CD14-positive monocyte (primary cell): ENCODE measurements at places on chromosomes 5 and 9. TPM values are rescaled to one million over a fixed set of nuclear protein-coding genes. Genes with fewer than 3 reads are reported as not detected.

DNA sequence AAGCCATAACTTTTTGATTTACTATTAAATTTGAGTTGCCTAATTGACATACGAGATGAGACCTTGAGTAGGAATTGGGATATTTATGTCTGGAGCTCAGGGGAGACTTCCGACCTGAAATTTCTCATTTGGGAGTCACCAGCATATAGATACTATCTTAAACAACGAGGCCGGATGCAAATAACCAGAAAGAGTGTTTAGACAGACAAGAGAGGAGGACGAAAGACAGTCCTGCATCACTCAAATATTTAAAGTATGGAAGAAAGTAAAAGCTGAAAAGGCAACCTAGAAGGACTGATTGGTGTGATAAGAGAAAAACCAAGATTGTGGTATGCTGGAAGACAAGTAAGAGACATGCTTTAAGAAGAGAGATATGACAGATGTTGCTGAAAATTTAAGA lies 675.0 kb upstream of the NUDT12 start:
- DNase-seq: no peak
- no peak overlapping the region for H3K27ac ChIP-seq
- H3K36me3 ChIP-seq: no peaks in the 10 kb centered on the region
- H3K4me1 ChIP-seq: no peaks in the 10 kb centered on the region
- H3K27me3 ChIP-seq: no peaks in the 10 kb centered on the region

- H3K27ac ChIP-seq: peak overlapping the region; percentile 10
- H3K4me3 ChIP-seq: no peak overlapping the region
- H3K27me3 ChIP-seq: no peaks in the 10 kb centered on the region
Measured at GRCh38 chr9:19174127-19174912, 47.0 kb upstream of the PLIN2 start.

DNA sequence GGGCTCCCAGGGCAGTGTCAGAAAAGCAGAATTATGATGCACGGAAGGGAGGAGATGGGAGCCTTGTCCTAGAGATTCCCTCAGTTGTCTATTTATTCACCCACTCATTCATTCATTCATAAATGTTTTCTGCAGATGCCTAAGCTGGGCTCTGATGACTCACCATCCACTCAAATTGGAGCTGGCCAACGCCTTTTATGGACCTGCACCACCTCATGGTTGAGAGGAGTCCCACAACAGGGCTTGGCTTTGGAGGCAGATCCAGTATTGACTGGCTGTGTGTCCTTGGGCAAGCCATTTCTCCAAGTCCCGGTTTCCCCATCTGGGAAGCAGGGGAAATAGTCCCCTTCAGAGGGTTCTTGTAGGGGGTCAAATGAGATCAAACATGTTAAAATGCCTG lies 227.8 kb downstream of the MELK start:
- no peaks in the 10 kb centered on the region for H3K27me3 ChIP-seq

DNA sequence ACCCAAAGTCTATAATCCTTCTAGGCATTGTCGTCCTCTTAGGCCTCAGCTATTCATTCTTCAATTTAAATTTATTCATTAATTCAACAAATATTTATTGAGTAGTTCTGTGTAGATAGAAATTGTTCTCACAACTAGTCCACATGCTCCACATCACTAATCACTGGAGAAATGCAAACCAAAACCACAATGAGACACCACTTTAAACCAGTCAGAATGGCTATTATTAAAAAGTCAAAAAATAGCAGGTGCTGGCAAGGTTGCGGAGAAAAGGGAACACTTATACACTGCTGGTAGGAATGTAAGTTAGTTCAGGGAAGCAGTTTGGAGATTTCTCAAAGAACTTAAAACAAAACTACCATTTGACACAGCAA lies 51.1 kb upstream of the TNFSF15 start:
- DNase-seq: no peak
- no peaks in the 10 kb centered on the region for H3K36me3 ChIP-seq
- peaks cover 14% of the 10 kb centered on the region for H3K4me1 ChIP-seq
- no peak overlapping the region for H3K27ac ChIP-seq
- H3K27me3 ChIP-seq: no peaks in the 10 kb centered on the region

- peak overlapping the region; percentile 97 for H3K27ac ChIP-seq
- peaks cover 50% of the 10 kb centered on the region for H3K36me3 ChIP-seq
- H3K4me3 ChIP-seq: peak overlapping the region; percentile 68
- DNase-seq: peak; percentile 82
Measured at GRCh38 chr9:134408939-134409737, 82.9 kb downstream of the RXRA start.

- DNase-seq: no peak
- H3K4me3 ChIP-seq: no peak overlapping the region
- no peaks in the 10 kb centered on the region for H3K36me3 ChIP-seq
Measured at GRCh38 chr5:106843812-106844416, 826.8 kb downstream of the EFNA5 start.

DNA sequence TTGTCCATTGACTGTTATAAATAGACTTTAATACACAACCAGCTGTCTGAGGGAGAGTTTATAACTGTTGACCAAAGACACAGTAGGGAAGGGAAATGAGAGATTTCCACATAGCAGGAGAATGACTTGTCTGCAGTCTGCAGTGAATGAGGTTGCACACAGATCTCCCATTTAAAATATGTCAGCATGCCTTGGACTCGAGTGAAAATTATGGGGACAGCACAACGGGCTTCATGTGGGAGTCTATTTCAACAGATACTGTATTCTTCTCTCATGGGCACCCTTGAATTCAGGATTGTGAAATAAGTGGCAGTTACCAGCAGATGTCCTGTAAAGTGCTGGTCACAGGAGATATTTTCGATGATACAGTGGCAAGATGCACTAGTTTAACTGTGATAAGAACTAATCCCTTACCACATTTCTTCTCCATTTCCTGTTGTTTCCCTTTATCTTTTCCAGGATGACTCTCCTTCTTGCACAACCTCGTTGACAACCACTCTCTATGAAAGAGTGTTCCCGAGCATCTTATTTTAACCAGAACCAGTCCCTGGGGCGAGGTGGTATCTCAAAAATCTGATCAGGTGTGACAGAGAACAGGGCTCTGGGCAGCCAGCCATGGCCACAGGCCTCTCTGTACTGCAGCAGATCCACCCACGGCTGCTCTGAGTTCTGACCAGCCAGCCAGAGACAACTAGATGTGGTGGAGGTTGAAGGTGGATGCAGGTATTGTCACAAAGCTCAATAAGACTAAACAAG lies 51.5 kb upstream of the MAP3K1 start:
- H3K4me3 ChIP-seq: peak overlapping the region; percentile 35
- H3K27me3 ChIP-seq: no peaks in the 10 kb centered on the region
- peak; percentile 44 for DNase-seq
- no peaks in the 10 kb centered on the region for H3K36me3 ChIP-seq
- peak overlapping the region; percentile 21 for H3K27ac ChIP-seq

DNA sequence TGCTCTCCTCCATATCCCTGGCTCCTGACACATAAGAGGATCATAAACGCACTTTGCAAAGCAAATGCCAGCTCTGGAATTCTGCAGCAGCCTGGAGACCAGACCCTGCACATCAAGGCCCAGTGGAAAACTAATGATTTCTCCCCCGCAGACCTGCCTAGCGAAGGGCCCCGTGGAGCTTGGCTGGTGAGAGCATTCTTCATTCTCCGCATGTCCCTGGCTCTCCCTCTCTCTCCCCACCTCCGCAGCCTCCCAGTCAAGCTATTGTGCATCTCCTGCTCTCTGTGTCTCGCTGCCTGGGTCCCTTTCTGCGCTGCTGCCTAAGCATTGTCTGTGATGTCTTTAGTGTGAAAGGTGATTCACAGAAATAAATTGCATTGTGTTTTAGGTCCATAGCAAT lies 46.7 kb downstream of the GRIA1 start:
- H3K4me3 ChIP-seq: no peak overlapping the region
- H3K27me3 ChIP-seq: no peaks in the 10 kb centered on the region
- H3K27ac ChIP-seq: no peak overlapping the region
- no peaks in the 10 kb centered on the region for H3K4me1 ChIP-seq

GRCh38 chr9:656926-657568 lies 184.4 kb upstream of the DMRT1 start:
- no peak overlapping the region for H3K27ac ChIP-seq
- H3K4me3 ChIP-seq: no peak overlapping the region
- peak; percentile 38 for DNase-seq
- no peaks in the 10 kb centered on the region for H3K27me3 ChIP-seq

- no peaks in the 10 kb centered on the region for H3K27me3 ChIP-seq
- H3K4me3 ChIP-seq: no peak overlapping the region
- H3K27ac ChIP-seq: no peak overlapping the region
- DNase-seq: no peak
Measured at GRCh38 chr5:129361441-129362025, 98.6 kb upstream of the ADAMTS19 start.

DNA sequence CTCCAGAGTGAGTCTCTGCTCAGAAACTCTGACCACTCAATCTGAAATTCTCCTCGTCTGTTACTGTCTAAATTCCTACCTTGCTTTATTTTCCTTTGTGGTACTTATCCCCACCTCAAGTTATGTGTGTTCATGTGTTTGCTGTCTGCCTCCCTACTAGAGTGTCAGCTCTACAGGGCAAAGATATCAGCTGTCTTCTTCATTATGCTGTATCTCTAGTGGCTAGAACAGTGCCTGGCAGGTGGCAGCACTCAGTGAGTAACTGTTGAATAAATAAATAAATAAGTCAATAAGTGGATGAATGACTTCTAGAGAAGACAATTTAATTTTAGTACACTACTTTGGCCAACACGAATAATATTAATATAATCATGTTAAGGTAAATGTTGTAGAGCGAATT lies 92.3 kb downstream of the BOD1 start:
- H3K36me3 ChIP-seq: no peaks in the 10 kb centered on the region
- DNase-seq: no peak
- no peaks in the 10 kb centered on the region for H3K4me1 ChIP-seq
- no peak overlapping the region for H3K4me3 ChIP-seq

DNA sequence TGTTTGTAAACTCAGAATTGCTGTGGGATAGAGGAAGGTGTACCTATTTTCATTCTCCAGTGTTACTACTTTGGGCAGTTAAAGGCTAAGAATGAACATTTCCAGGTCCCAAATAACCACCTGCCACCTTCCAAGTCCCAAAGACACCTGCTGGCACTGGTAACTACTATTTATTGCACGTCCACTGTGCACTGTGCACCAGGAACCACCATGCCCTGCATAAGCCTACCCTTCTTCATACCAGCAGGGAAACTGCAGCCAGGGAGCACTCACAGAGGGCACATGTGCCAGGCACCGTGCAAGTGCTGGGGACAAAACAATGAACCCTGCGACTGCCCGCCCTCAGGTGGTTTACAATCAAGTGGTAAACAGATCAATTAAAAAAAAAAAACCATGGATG lies 34.9 kb downstream of the RAPGEF1 start:
- no peaks in the 10 kb centered on the region for H3K27me3 ChIP-seq
- no peak for DNase-seq
- H3K36me3 ChIP-seq: no peaks in the 10 kb centered on the region
- no peak overlapping the region for H3K4me3 ChIP-seq
- H3K4me1 ChIP-seq: peaks cover 99% of the 10 kb centered on the region

GRCh38 chr5:169721771-169722170 lies 84.7 kb downstream of the DOCK2 start:
- H3K4me3 ChIP-seq: no peak overlapping the region
- no peak overlapping the region for H3K27ac ChIP-seq
- peaks cover 12% of the 10 kb centered on the region for H3K4me1 ChIP-seq
- peaks cover 85% of the 10 kb centered on the region for H3K36me3 ChIP-seq

DNA sequence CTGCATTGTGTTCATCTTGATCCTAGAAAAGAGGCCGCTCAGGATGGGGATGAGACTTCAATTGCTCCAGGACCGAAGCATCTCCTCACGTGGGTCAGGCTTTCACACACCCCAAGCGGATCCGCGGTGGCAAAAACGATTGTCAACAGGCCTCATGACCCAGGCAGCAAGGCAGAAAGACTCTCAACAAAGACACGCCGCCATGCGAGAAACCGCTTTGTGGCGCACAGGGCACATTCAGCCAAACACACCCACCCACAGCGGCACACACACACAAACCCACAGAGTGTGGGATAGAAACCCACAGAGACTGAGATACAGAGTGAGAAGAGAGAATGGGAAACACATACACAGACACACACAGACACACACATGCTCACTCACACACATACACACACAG lies 483.4 kb downstream of the SPATA31A7 start:
- no peak for DNase-seq
- H3K27me3 ChIP-seq: no peaks in the 10 kb centered on the region
- H3K36me3 ChIP-seq: no peaks in the 10 kb centered on the region
- H3K4me1 ChIP-seq: no peaks in the 10 kb centered on the region
- no peak overlapping the region for H3K27ac ChIP-seq
- no peak overlapping the region for H3K4me3 ChIP-seq

- H3K27ac ChIP-seq: no peak overlapping the region
- no peaks in the 10 kb centered on the region for H3K27me3 ChIP-seq
- H3K4me1 ChIP-seq: peaks cover 39% of the 10 kb centered on the region
- no peak for DNase-seq
Measured at GRCh38 chr5:78497573-78498533, 137.4 kb downstream of the SCAMP1 start.

DNA sequence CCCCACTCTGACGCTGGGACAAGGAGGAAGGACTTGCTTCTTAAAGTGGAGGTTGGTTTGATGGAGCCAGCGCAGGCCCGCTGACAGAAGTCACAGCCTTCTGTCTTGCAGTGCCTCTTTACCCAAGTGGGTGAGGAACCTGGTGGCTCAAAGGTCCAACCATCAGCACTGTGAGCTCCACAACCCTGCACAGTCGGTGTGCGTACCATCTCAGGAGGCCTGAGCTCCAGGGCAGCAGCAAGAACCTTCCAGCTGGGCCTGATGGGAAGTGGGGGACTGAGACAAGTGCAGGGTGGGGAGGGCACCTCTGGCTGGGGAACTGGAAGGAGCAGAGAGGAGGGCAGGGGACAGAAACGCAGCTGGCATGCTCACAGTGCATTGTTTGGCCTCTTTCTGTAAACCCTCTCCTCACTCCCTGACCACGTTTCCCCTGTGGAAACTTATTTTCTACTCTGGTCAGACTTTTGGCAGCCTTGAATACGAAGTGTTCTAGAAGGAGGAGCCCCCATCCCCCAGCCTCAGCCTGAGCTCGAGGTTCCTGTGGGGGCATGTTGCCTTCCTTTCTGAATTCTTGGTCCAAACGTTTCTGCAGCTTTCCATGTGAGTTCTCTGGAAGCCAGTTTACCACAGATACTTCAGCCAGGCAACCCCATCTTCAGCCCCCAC lies 178.5 kb upstream of the PITX1 start:
- H3K4me1 ChIP-seq: peaks cover 36% of the 10 kb centered on the region
- no peak overlapping the region for H3K27ac ChIP-seq
- H3K27me3 ChIP-seq: no peaks in the 10 kb centered on the region
- DNase-seq: no peak

GRCh38 chr5:36459176-36460135 lies 146.9 kb upstream of the SLC1A3 start:
- no peaks in the 10 kb centered on the region for H3K27me3 ChIP-seq
- peak; percentile 4 for DNase-seq
- H3K27ac ChIP-seq: no peak overlapping the region
- no peaks in the 10 kb centered on the region for H3K4me1 ChIP-seq
- H3K4me3 ChIP-seq: no peak overlapping the region
- no peaks in the 10 kb centered on the region for H3K36me3 ChIP-seq

- no peak for DNase-seq
- H3K4me1 ChIP-seq: no peaks in the 10 kb centered on the region
- H3K27me3 ChIP-seq: no peaks in the 10 kb centered on the region
- H3K27ac ChIP-seq: no peak overlapping the region
Measured at GRCh38 chr9:93261281-93261680, 77.3 kb downstream of the WNK2 start.

- no peak overlapping the region for H3K27ac ChIP-seq
- peaks cover 4% of the 10 kb centered on the region for H3K4me1 ChIP-seq
- no peak overlapping the region for H3K4me3 ChIP-seq
- no peak for DNase-seq
Measured at GRCh38 chr9:130171226-130172148, 717 bp upstream of the NCS1 start.

Gene SLC34A3
- polyA plus RNA-seq: not detected in 2 replicates

Gene KCTD16
- polyA plus RNA-seq: not detected

Gene DMRT2
- polyA plus RNA-seq: not detected in 2 replicates

Gene MPDZ
- polyA plus RNA-seq: not detected

Gene REEP2
- polyA plus RNA-seq: not detected

Gene HEMGN
- not detected for polyA plus RNA-seq

Gene TTC23L
- not detected for polyA plus RNA-seq

Gene SPATA31A3
- not detected in 2 replicates for polyA plus RNA-seq
